ENCODE measurements at places on chromosomes 7 and 10.

DNA sequence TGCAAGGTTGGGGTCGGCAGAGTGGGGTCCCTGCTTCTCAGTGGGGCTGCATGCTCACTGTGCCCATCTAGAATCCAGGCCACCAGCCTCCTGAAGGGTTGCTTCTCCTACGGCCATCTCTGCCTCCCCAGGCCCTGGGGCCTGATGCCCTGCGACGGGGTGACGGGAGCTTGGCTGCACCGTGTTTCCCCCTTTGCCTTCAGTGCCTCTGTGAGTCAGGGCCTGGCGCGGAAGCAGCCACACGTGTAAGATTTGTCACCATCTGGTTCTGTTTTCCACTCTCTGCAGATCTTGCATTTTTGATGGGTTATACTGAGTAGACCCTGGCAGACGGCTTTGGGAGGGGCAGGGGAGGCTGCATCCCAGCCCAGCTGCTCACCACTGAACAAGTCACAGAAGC lies 7.2 kb downstream of the ADAMTS14 start:
- H3K27ac ChIP-seq: no peak overlapping the region
- DNase-seq: no peak

DNA sequence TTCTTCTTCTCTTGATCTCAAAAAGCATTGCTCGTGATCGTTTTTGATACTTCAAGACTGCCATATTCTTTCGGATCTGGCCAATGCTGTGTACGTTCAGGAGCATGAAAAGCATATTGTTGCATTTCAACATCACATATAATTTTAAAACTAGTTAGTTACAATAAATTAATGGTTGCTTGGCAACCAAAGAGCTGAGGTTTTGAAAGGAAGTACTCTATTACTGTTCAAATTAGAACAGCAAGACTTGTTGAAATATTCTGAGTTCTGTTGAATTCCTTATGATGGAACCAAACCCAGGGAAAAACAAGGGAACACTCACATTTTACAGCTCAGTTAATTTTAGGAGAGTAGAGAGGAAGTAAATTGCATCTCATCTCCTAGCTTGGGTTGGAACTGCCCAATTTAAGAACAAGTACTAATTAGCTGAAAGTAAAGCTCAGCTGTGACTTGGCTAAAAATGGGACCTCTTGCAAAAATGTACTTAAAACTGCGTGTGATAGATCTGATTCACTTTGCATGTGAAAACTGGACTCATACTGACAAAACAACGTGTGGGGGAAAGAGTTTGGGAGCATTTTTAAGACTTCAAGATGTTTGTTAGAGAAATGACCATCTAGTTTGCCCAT lies 21.2 kb downstream of the OR9A2 start:
- peaks cover 3% of the 10 kb centered on the region for H3K4me1 ChIP-seq
- no peaks in the 10 kb centered on the region for H3K36me3 ChIP-seq
- DNase-seq: no peak
- H3K27me3 ChIP-seq: peaks cover 15% of the 10 kb centered on the region

DNA sequence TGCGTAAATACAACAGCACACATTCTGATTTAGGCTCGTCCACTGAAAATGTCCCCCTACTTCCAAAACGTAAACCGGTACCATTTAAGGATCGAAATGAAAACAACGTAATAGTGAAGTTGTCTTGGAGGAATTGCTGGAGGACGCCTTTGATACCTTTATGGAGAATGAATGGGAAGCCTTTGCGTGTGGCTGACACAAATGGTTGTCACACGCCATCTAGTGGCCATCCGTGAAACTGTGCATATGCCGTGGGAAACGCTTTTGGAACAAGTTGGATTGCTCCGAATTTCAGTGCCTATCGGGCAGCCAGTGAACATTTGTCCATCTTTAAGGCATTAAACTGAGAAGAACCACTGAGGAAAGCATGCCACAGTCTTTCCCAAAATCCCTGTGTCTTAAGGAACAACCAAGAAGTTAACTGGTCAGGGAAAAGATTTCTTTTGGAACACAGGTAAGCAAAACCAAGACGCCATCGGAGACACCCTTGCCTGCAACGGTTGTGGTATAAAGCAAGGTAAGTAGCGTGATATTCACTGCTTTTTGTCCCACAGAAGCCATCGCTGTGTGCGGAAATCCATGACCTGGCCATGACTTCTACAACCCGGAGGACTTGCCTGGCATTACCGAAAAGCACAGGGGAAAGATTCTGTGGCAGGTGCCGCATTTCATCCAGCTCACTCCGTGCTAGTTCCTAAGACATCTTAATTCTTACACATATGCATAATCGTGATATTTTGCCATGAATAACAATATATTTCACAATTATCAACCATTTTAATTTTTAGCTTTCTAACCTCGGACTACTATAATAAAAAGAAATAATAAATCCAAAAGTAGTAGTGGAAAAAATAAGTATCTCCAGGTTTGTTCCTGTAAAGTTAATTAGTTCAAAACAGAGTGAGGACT lies 100.6 kb downstream of the FAM204A start:
- H3K27me3 ChIP-seq: peaks cover 12% of the 10 kb centered on the region
- DNase-seq: peak; percentile 74
- no peaks in the 10 kb centered on the region for H3K36me3 ChIP-seq
- no peak overlapping the region for H3K27ac ChIP-seq
- H3K4me1 ChIP-seq: no peaks in the 10 kb centered on the region
- no peak overlapping the region for H3K4me3 ChIP-seq

GRCh38 chr7:5615190-5616070 lies 166.0 kb downstream of the RNF216 start:
- H3K36me3 ChIP-seq: no peaks in the 10 kb centered on the region
- no peak for DNase-seq
- H3K4me3 ChIP-seq: no peak overlapping the region

DNA sequence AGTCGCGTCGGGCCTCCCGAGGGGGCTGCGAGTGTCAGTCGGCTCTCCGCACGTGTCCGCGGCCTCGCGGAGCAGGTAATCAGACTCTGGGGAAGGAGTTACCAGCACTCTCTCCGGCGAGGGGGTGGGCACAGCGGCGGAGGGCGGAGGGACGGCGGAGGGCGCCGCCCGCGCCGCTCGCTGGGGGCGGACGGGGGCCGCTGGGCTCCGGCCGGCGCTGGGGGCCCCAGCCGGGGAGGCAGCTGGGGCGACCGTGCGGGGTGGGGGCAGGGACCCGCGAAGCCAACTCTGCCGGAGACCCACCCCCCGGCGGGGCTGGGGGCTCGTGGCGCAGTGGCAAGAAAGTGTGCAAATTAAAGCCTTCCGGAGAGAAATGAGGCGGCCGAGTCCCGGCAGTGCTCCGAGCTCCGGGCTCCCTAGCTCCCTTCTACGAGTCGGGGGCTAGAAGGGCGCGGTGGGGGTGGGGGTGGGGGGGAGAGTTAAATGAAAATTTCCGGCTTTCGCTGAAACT lies at the start of gene CDK6:
Gene CDK6, minus strand, starts transcription at position 85 of the 511 bp plus-strand sequence. CDS start 3,250 bp downstream, outside the sequence.
- peak within 1 kb of the TSS; percentile 78 for H3K27ac ChIP-seq
- peak; percentile 66 for DNase-seq
- H3K4me1 ChIP-seq: peaks cover 25% of the 10 kb centered on the region
- no peaks in the 10 kb centered on the region for H3K36me3 ChIP-seq

DNA sequence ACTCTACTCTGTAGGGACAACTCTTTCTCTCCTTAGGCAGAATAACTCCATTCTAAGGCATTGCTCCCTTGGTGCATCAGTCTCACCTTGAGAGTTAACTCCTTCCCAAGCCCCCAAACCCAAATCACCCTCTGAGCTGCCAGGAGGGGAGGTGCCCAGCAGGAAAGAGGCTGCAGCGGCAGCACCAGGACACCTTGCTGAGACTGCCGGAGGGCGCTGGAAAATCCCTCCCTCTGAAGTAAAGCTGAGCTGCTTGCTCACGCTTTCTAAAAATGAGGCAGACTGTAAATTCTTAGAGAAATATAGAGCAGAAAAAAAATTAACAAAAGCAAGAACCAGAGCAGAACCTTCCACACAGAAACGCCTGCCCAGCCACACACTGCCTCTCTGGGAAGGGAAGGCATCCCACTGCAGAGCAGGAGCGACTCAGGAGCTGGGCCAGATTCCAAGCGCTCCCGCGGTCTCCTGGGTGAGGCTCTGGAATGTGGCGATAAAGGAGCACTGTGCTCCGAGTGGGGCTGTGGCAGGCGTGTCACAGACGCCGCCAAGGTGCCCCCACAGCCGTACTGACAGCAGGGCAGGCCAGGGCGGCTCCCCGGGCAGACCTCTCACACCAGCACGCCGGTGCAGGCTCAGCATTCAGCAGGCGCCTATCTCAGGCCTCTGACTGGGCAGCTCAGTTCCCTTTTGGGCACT lies 202.1 kb downstream of the TNS3 start:
- no peaks in the 10 kb centered on the region for H3K36me3 ChIP-seq
- no peaks in the 10 kb centered on the region for H3K4me1 ChIP-seq

DNA sequence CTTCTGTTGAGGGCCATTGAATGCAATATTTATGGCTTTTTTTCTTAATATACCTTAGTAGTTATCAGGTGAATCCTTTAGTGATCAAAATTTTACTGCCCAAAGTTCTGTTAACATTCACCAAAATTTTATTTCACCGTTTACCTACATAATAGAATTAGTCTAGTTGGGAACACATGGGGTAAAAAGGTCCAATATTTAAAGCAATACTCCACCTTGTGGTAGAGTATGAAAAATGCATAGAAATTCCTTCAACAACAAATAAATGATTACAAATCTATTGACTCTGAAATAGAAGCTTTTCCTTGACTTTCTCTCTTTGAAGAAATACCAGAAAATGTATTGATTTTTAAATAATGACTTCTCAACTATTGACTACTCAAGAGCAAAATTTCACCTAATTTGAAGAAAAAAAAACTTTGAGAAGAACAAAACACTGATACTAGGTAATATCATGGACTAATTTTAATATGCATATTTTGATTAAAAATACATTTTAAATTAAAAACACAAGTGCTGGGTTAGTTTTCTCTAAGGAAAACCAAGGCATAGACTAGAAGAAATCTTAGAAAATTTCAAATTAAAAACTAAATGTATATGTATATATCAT lies 43.3 kb downstream of the POLR1F start:
- no peaks in the 10 kb centered on the region for H3K36me3 ChIP-seq
- H3K27ac ChIP-seq: no peak overlapping the region
- peak; percentile 31 for DNase-seq
- H3K27me3 ChIP-seq: peaks cover 11% of the 10 kb centered on the region
- no peaks in the 10 kb centered on the region for H3K4me1 ChIP-seq

DNA sequence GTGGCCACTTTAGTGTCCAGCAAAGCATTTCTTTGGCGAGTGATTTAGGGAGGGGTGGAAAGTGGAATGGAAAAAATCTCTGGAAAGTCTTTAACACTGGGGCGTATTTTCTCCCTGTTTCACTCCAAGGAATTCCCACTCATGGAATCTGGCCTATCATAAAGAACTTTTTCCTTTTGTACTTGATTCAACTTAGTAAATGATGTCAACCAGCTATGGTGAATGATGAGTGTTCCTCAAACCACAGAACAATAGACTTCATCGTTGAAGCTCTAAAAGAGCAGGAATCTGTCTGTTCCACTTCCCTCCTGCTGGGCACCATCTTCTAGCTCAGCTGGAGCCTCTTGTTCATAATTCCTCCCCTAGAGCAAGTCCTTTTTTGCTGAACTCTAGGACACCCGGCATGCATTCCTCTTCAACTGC lies 66.5 kb downstream of the EPDR1 start:
- H3K27ac ChIP-seq: no peak overlapping the region
- no peaks in the 10 kb centered on the region for H3K4me1 ChIP-seq
- H3K4me3 ChIP-seq: no peak overlapping the region
- no peaks in the 10 kb centered on the region for H3K36me3 ChIP-seq

DNA sequence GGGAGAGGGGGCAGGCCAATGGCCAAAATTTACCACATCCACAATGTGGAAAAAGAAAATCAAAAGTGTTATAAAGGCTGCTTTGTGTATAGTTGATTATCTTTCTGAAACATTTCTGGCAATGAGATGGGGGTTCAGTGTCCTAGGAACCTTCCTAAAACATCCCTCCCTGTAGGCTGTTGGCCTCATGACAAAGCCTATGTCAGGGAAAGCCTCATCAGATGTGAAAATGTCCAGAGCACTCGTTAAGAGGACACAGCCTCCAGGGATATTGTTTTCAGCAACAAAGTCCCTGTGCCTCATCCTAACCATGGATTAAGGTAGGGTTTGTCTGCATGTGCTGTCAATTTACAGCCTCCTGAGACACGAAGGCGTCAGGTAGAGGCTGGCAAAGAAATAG lies 17.0 kb downstream of the SUN3 start:
- H3K36me3 ChIP-seq: no peaks in the 10 kb centered on the region
- DNase-seq: no peak
- H3K4me1 ChIP-seq: no peaks in the 10 kb centered on the region
- no peak overlapping the region for H3K4me3 ChIP-seq
- H3K27me3 ChIP-seq: peaks cover 5% of the 10 kb centered on the region
- H3K27ac ChIP-seq: no peak overlapping the region

- H3K4me3 ChIP-seq: no peak overlapping the region
- H3K36me3 ChIP-seq: no peaks in the 10 kb centered on the region
- no peak for DNase-seq
Observed at GRCh38 chr10:3763035-3763456, 22.0 kb downstream of the KLF6 start.

DNA sequence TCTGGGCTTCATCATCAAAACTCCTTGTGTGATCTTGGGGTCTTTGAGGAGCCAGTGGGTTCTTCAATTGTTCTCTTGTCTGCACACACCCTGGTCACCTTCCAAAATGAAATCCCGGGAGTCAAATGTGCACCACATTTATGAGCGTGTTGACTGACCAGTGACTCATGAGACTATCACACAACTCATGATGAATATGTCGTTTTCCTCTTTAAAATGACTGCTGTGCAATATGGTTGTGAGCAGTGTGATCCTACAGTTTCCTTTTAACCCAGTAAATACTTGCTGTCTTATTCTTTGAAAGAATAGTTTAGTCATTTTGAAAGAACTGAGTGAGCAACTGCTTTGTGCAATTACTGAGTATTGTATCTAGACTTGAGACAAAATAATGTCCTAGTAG lies 149.2 kb downstream of the DYNC1I1 start:
- H3K36me3 ChIP-seq: no peaks in the 10 kb centered on the region
- H3K4me3 ChIP-seq: no peak overlapping the region
- peaks cover 51% of the 10 kb centered on the region for H3K27me3 ChIP-seq
- DNase-seq: no peak
- H3K27ac ChIP-seq: no peak overlapping the region
- peaks cover 8% of the 10 kb centered on the region for H3K4me1 ChIP-seq

DNA sequence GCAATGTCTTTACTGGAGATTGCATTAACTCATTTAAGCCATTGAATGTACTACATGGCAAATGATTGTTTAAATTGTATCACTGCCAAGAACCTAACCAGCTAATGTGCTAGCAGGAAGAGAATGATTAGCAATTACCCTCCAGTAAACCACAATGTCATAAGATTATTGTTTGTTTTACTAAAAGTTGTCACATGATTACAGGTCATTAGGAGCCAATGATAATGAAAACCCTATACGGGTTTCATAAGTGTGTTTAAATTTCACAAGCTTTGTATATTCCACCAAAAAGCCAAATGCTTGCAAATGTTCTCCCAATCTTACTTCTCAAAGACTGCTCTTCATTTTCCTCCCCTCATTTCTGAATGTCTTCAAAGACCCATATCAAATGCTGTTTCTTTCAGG lies 76.5 kb upstream of the PPP1R3C start:
- H3K4me1 ChIP-seq: peaks cover 7% of the 10 kb centered on the region
- no peaks in the 10 kb centered on the region for H3K36me3 ChIP-seq
- H3K27me3 ChIP-seq: peaks cover 69% of the 10 kb centered on the region
- no peak overlapping the region for H3K27ac ChIP-seq

GRCh38 chr7:154388999-154389398 lies 336.8 kb downstream of the DPP6 start:
- no peaks in the 10 kb centered on the region for H3K27me3 ChIP-seq
- no peak overlapping the region for H3K4me3 ChIP-seq
- H3K27ac ChIP-seq: no peak overlapping the region
- DNase-seq: no peak
- no peaks in the 10 kb centered on the region for H3K36me3 ChIP-seq

- H3K4me3 ChIP-seq: no peak overlapping the region
- no peaks in the 10 kb centered on the region for H3K36me3 ChIP-seq
- H3K27me3 ChIP-seq: peaks cover 12% of the 10 kb centered on the region
Observed at GRCh38 chr10:77287647-77288120, 349.9 kb downstream of the KCNMA1 start.

Measured in endothelial cell of umbilical vein (primary cell).